AG04449 (cell line): ENCODE measurements at places on chromosomes 12 and 14.

- DNase-seq, result no peak
These were observed 4.4 kb downstream of the ITGA7 start for GRCh38 chr12:55703288-55703687.

GRCh38 chr14:99812892-99813291 lies 19.7 kb downstream of the EML1 start:
- no peak for DNase-seq

GRCh38 chr12:21934173-21934572 lies 7.1 kb downstream of the ABCC9 start:
- DNase-seq, result no peak

DNA sequence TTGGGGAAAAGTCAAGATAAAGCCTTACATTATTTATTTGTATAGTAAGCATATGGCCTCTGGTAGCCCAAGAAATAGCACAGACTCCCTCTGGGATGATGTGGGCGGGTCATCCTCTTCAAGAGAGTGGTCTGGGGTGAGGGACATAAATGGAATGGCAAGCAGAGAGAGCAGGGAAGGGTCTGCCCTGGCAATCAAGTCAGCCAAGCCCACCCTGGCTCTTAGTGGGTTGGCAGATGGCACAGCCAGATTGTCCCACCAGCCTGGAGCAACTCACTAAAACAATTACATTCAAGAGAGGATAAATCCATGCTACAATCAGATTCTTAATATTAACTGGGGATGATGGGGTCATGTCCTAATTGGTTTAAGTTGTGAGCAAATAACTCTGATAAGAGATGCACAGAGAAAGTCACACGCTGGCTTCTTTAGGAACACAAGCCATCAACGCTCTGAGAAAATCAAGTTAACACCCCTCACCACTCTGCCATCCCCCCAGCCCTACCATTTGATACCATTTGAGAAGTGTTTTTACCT lies 2.8 kb upstream of the PELI2 start:
- DNase-seq, result no peak

- no peak for DNase-seq
These were observed at the start of gene VWF for GRCh38 chr12:6124411-6125309. Gene VWF (minus strand): TSS chr12:6124670. CDS start chr12:6123196, 1,474 bp downstream.

GRCh38 chr14:53963320-53964227 lies 6.9 kb upstream of the BMP4 start:
- no peak for DNase-seq

DNA sequence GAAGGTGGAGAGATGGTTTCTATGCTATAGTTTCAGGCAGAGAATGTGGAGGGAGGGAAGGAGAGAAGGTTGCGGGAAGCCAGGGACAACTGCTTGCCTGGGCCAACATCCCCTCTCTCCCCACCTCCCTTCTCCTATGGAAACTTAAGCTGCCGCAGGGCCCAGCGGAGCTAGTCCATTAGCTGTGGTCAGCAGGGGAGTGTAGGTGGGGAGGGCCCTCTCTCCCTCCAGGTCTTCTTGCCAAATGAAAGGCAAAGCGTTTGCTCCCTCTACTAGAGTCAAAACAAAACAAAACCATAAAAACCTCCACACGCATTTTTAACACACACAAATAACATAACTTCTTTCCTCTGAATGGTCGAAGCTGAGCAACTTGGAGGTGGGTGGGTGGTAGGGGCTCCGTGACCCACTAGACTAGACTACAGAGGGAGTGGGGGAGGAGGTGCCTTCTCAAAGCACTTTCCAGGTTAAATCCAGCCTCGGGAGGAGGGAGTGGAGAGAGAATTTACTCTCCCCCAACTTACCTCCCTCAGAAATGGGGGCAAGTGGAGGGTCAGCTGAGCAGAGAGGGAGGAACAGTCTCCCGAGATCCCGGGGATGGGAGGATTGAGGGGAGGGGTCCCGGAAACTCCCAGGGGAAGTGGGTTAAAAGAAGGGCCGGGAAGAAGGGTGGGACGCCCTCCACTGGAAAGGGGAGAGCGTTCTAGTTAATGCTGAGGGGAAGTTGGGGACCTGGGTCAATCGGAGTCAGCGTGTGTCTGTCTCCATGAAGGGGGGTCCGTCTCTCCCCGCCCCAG lies 4.6 kb upstream of the CACNB3 start:
- DNase-seq, result no peak

DNA sequence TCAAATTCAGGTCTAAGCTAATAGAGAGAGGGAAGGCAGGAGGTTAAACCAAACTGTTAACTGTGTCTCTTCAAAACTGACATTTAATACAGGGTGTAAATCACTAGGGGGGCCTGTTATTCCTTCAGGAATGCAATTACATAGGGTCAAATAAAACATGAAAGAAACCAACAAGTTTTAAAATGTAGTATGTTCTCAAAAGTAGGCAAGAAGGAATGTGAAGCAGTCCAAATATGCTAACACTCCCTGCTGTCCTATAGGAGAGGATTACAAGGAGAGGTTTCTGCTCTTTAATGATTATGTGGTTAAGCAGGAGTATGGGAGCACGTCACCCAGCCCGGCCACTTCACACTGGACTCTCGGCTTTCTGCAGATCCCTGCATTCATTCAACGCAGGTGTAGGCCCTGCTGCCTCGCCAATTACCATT lies 42.5 kb upstream of the BMP4 start:
- peak; percentile 81 for DNase-seq

GRCh38 chr14:74886001-74886400 lies 4.3 kb downstream of the DLST start:
- DNase-seq, result peak; percentile 95

DNA sequence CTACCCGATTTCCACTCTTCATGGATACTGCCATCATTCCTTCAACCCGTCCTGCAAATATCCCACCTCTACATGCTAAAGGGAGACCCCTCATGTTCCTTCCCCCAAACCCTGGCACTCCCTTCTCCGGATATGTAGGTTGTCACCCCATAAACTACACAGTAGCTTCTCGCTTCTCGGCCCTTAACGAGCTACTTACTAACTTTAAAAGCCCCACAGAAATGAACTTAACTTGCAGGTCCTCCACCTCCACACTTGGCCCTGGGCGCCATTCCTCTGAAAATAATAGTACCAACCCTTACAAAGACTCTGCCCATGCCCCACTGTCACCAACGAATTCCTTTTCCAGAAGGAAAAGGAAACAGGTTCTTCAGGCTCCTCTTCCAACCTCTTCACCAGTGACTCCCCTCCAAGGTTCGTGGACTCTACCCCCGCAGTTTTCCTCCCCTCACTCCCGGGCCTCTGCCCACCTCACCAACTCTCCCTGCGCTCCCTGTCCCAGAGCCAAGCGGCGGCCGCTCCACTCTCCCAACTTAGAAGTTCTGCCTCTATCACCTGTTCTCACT lies 1.2 kb downstream of the SPPL3 start:
- DNase-seq, result no peak

DNA sequence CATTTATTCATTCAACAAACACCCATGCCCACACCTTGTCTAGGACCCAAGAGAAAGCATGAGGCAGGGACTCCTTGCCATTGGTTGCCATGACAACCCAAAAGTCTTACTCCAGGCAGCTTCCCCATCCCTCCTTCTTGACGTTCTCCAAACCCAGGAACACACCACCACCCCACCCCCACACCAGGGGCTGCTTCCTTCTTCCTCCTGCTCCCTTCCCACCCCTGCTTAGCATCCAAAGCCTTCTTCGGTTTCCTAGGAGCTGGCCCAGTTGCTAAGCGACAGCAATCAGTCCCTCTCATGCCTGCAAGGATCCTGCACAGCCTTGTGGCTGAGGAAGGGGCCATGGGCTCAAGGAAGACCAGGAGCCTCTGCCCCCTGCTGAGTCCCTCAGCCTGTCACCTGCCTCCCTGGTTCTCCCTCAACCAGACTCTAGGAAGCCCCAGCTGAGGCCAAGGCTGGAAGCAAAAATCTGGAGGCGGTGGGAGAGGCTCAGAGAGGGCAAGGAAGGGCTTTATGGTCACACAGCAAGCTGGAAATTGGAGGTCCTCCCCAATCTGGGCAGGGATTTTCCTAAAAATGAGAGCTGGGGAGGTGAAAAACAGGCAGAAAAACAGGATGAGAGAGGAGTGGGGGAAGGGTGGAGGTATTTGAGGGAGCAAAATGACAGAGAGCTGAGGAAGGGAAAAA lies 15.4 kb downstream of the RASAL1 start:
- DNase-seq, result no peak

DNA sequence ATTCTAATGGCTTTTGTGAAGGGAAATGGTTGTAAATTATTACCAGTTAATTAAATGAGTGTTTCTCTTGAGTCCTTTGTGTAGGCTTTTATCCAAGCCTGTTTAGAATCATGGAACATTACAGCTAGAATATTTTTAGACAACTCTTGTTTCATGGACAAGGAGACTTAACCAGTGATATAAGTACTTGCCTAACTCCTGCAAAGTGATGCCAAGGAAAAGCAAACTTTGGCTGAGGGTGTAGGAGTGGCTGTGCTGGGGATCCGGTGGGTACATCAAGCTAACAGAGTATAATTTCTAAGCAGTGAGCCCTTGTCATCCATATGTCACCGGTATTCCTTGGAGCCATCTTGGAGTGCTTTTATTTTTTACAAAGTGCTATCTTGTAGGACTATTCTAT lies 61.5 kb downstream of the PRKCH start:
- DNase-seq, result no peak

GRCh38 chr12:24864796-24865125 lies 84.1 kb downstream of the BCAT1 start:
- no peak for DNase-seq

DNA sequence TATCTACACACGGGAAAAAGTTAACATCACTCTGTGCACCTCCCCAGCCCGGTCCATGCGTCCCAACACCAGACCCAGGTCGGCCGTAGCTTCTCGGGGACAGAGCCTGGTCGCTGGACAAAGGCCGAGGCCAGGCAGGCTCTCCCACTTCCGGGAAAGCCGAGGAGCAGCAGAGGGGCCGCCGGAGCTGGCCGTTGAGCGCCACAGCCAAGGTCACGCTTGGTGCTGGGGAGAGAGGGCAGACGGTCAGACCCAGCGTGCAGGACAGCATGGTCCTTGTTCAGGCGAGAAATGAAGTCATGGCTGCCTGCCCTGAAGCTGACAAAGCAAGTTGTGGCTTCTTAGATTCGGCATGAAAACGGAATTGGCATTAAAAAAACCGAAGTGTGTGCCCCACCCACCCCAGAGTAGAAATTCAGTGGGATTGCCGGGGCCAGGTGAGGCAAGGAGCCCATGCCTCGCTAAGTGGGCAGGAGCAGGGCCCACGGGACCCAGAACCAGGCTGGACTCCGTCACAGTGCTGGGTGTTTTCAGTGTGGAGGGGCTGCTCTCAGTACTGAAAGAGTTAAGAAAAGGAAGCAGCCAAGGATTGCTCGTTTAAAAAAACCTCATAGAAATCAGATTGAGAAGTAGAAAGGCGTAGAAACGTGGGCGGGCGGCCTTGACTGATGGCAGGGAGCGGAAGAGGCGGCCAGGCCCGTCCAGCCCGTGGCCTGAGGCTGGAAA lies 4.3 kb downstream of the ARL6IP4 start:
- no peak for DNase-seq

DNA sequence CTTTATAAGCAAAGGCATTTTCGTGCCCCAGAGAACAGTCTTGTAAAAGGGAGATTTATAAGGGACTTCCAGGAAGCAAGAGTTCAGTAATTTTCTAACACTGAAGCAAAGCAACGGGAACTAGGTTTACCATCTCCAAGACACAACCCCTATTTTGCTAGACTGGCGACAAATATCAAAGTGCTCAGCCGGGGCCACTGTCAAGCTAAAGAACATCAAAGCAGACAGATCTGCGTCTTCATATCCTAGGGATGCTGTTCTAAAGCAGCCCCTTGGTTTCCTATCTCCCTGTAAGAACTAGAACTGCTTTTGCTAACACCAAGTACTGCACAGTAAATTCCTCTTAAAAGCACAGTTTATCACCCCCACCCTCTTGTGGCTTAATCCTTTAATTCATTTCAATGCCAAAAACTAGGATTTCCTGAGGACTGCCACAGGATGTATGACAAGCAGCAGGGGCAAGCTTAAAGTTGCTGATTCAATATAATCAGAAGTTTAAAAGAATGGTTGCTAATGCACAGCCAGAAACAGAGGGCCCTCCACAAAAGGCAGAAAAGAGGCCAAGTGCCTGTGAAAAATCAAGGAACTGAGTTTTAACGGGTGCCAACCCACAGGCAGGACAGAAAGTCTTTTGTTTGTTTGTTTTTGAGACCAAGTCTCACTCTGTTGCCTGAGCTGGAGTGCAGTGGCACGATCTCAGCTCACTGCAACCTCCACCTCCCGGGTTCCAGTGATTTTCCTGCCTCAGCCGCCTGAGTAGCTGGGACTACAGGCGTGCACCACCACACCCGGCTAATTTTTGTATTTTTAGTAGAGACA lies 44.0 kb upstream of the ISM2 start:
- no peak for DNase-seq

- DNase-seq, result no peak
These were observed 12.4 kb upstream of the C12orf75 start for GRCh38 chr12:105317942-105318621.

GRCh38 chr14:76986231-76986565 lies 42.3 kb downstream of the IRF2BPL start:
- DNase-seq, result no peak

- no peak for DNase-seq
These were observed 386.0 kb downstream of the BCAT1 start for GRCh38 chr12:24562771-24563431.

GRCh38 chr12:56927281-56927680 lies 6.9 kb downstream of the SDR9C7 start:
- no peak for DNase-seq

- peak; percentile 96 for DNase-seq
These were observed 140.9 kb downstream of the EFCAB11 start for GRCh38 chr14:89813617-89814031.

DNA sequence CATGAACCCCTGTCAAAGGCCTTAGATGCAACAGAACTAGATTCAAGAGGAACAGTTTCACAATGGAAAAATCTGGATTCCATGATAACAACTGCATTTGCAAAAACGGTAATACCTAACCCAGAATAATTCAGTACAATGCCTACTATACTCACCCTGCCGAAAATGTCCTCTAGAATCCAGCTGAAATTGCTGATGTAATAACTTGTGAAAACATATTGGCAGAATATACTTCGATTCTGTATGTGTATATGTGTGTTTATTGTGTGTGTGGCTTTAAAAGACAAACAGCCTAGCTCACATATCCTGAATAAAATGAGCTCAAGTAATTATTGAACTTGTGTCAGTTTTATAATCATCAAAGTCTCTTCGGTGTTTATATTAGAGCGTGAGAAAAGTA lies 46.0 kb downstream of the PHLDA1 start:
- DNase-seq, result no peak

DNA sequence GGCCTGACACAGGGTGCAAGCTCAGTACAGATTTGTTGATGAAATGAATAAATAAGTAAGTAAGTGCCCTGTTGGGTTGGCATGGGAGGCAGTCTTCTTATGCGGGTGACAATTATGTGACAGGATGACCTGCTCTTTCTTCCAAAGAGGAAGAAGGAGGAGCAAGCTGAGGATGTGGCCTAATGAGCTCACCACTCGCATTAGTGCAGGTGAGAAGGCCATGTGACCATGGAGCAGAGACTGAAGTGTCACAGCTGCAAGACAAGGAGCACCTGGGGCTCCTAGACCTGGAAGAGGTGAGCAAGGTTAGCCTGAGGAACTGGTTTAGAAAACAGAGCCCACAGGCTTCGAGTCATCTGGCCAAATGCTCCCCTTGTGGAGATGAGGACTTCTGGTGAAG lies 34.9 kb downstream of the LRTM2 start:
- DNase-seq, result no peak
